A549 treated with dexamethasone at 1 μM for 4 hours (cell line): ENCODE measurements at places on chromosomes 11 and 22. TPM values are rescaled to one million over a fixed set of nuclear protein-coding genes. Genes with fewer than 3 reads are reported as not detected.

The RASL10A gene
- total RNA-seq = 0.11 to 0.25 TPM (median 0.19 TPM) in 5 replicates

The CEND1 gene
- 1.7 to 3.3 TPM (median 2.3 TPM) in 5 replicates for total RNA-seq

The SHISAL1 gene
- total RNA-seq = 2.5 to 3.1 TPM (median 2.9 TPM) in 5 replicates

The SORL1 gene
- 1.0 to 2.1 TPM (median 1.7 TPM) in 5 replicates for total RNA-seq

The TRIM6 gene
- total RNA-seq = 6.7 to 8.4 TPM (median 7.5 TPM) in 5 replicates

The APOL5 gene
- not detected in 5 replicates for total RNA-seq

The MMP12 gene
- total RNA-seq = 0.04 to 0.12 TPM (median 0.08 TPM) in 4 of 5 replicates, not detected in the other

The GAS2 gene
- total RNA-seq = 0.67 to 1.1 TPM (median 0.86 TPM) in 5 replicates

The PARVG gene
- not detected in 5 replicates for total RNA-seq

The CREB3L1 gene
- total RNA-seq = 3.3 to 5.9 TPM (median 5.1 TPM) in 5 replicates

The CFAP300 gene
- 5.0 to 7.0 TPM (median 5.6 TPM) in 5 replicates for total RNA-seq

The CNTF gene
- total RNA-seq = 1.2 to 1.7 TPM (median 1.3 TPM) in 5 replicates

The FGF4 gene
- 0.03 to 0.09 TPM (median 0.04 TPM) in 3 of 5 replicates, not detected in the others for total RNA-seq

The FAT3 gene
- 0.26 to 0.96 TPM (median 0.65 TPM) in 5 replicates for total RNA-seq

The HDAC10 gene
- 5.0 to 12.0 TPM (median 9.8 TPM) in 5 replicates for total RNA-seq

The SSTR3 gene
- 0.02 TPM in 1 of 5 replicates, not detected in the others for total RNA-seq

The TBX10 gene
- total RNA-seq = not detected in 5 replicates

The VPREB1 gene
- not detected in 5 replicates for total RNA-seq

The OPCML gene
- total RNA-seq = not detected in 5 replicates

The LRRN4CL gene
- 0.08 to 0.13 TPM (median 0.09 TPM) in 3 of 5 replicates, not detected in the others for total RNA-seq

The DSCAML1 gene
- 0.08 to 0.53 TPM (median 0.30 TPM) in 5 replicates for total RNA-seq

The GAB4 gene
- not detected in 5 replicates for total RNA-seq

The MUC2 gene
- total RNA-seq = 0.03 to 0.40 TPM (median 0.13 TPM) in 5 replicates

The C11orf87 gene
- 0.02 TPM in 2 of 5 replicates, not detected in the others for total RNA-seq

The ENTHD1 gene
- not detected in 5 replicates for total RNA-seq

The KRTAP5-2 gene
- total RNA-seq = not detected in 5 replicates

The FGF3 gene
- not detected in 5 replicates for total RNA-seq

The RASD2 gene
- total RNA-seq = 0.61 to 0.92 TPM (median 0.80 TPM) in 5 replicates

The NRIP3 gene
- total RNA-seq = 0.79 to 0.97 TPM (median 0.89 TPM) in 5 replicates

The DDI1 gene
- not detected in 5 replicates for total RNA-seq

The APBB1 gene
- total RNA-seq = 16.5 to 19.3 TPM (median 17.6 TPM) in 5 replicates

The MRPL49 gene
- total RNA-seq = 66.1 to 73.7 TPM (median 68.6 TPM) in 5 replicates

The UBQLN3 gene
- not detected in 5 replicates for total RNA-seq

The OR8D1 gene
- total RNA-seq = not detected in 5 replicates

The TSPAN18 gene
- total RNA-seq = 3.1 to 5.1 TPM (median 4.8 TPM) in 5 replicates

The TMEM25 gene
- 0.28 to 0.70 TPM (median 0.45 TPM) in 5 replicates for total RNA-seq

The OR51E2 gene
- total RNA-seq = not detected in 5 replicates
